CD4-positive, alpha-beta T cell treated with Interleukin-1 beta for 1 hour (primary cell): ENCODE measurements at places on chromosomes 7 and 10.
A peak's percentile ranks its signal among the peaks of the same experiment; 100 is the strongest.

GRCh38 chr7:140062528-140063299 is at the start of gene PARP12:
Gene PARP12 (minus strand): TSS chr7:140062951. CDS start chr7:140062847, 104 bp downstream.
- peak; percentile 90 for DNase-seq

GRCh38 chr7:5709347-5709950 is 72.0 kb downstream of the RNF216 start:
- DNase-seq, result no peak

DNA sequence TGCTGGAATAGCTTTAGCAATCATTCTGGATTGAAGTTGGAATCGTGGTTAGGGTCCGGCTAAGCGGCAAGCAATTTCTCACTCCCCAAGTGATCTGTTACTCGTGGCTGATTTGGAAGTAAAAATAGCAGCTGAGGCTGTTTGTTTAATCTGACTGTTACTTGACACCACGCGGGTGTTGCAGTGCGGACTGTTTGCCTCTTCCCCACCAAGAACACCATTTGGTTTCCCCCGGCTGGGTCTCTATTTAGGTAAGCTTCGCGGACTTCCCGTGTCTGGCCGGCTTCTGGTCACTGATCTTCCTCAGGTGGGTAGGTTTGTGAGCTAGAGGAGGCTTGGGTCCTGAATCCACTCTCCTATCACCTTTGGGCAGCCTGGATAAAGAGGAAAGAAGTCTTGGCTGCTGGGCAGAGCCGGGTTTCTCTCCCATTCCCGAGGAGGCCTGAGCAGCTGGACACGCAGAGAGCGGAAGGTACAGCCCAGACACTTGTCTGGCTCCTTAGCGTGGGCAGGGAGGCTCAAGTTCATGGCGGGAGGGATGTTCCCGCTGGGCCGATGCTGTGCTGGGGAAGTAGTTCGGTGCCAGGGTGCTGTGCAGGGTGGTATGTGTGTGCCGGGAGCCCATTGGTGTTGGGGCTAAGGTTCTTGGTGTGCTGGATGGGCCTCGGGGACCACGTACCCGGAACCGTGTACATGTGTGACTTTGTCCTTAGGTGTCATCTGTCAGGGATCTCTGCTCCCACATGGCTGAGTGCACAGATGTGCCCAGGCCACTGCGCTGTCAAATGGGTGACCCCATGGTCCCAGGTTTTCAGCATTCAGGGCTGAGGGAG is at the start of gene C10orf71:
C10orf71 (plus strand) TSS at position 188 of the 833 bp plus-strand sequence. CDS start 23,376 bp downstream, outside the sequence.
- DNase-seq, result no peak

- DNase-seq, result no peak
Measured at GRCh38 chr7:22140578-22140977, 194.9 kb upstream of the CDCA7L start.

GRCh38 chr7:42414028-42414427 is 177.0 kb upstream of the GLI3 start:
- DNase-seq, result no peak

GRCh38 chr7:103593691-103594090 is 147.7 kb upstream of the SLC26A5 start:
- no peak for DNase-seq

GRCh38 chr7:143391462-143392404 is 10.6 kb downstream of the ZYX start:
- DNase-seq, result no peak

DNA sequence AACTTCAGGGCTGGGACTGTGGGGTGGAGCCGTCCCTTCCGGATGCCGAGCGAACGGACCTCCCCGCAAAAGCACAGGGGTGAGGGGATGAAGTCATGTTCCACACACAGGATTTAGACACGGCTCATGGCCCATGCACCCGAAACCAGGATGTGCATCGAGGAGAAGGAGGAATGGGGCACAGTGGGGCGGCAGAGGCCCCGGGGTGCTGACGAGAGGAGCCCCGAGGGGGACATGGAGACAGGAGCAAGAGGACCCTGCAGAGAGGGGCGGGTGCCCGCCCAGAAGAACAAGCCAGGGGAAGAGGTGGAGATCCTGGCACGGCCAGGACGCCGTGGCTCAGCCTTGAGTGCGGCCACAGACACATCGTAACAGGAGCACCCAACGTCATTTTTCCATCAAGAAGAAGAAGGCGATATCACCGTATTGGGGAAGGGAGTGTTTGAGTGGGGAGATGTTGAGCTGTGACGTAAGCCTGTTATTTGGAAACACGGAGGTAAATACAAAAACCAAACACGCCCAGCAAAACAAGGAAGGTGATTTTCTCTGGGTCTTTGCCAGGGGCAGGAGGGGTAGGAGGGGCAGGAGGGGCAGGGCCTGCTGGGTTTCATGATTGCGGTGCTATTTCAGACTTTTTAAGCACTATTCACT is 25.3 kb upstream of the FOXL3 start:
- no peak for DNase-seq

- no peak for DNase-seq
Measured at GRCh38 chr10:80900661-80901060, 363.0 kb downstream of the SH2D4B start.

DNA sequence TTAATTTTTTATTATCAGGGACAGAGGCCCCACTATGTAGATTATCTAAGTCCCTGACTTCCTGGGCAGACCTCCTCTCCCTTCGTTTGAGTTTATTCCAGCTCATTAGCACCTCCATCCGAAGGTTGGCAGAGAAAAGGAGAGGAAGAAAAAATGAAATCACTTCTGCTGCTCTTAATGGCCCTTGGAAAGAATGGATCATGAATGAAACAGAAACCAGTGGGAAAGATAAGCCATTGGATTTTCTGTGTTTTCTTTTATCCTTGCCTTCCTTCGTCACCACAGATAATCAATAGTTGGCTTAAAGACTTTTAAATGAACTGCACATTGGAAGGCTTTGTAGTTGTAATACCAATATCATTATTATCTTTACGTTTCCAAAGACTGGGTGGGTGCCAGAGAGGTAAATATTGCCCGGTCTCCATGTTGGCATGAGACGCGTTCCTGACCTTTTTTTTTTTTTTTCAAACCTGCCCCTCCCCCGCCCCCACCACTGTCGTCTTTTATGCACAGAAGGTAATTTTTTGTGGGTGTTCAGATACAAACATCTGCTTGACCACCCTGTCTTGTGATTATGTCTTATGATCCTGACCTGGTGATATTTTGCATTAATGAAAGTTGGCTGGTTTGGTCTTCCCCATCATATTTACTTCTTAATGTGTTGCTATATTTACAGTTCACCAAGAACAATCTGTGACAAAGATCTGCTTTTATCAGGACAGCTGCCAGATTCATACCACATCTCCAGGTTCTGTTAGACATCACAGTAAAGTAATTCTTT is 116.8 kb downstream of the ARID5B start:
- no peak for DNase-seq

DNA sequence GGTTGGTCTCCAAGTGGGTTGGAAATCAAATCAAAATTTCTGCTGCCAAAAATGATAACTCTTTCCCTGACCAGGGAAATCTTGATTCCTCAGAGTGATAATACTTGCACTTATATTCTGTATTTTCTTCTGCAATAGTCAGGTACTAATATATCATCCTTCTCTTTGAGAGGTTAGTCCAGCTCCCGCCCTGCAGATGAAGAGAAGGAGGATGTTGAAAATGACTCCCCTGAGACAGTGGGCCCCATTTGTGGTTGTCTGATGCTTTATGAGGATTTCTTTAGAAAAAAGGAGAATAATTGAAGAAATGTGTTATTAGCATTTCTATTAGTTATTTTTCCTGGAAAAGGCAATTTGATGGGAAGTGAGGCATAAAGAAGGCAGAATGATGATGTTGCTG is 213.0 kb downstream of the SEC23IP start:
- no peak for DNase-seq

DNA sequence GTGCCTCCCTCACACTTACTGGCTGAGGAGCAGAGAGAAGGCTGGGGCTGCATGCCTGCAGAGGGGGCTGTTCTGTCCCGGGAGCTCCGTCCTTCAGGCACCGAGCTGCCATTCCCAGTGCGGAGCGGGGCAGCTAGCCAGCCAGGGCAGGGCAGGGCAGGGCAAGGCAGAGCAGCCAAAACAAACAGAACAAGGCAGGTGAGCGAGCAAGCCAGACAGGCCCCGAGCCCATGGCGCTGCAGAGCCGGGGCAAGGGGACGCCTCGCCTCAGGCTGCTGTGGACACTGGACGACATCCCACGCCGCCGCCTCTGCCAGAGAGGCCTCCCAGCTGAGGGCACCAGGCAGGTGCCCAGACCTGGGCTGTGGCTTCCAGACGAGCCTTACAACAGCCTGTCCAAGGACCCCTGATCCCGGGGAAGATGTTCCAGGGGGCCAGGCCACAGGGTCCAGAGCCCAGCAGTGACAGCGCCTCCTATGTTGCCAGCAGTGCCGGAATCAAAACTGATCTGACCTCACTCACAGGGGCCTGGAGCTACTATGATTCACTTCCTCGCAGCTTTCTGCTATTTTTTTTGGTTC is 8.2 kb upstream of the NDST2 start:
- DNase-seq, result no peak

GRCh38 chr10:3563298-3563697 is 221.7 kb downstream of the KLF6 start:
- DNase-seq, result no peak

- no peak for DNase-seq
Measured at GRCh38 chr7:1130021-1130990, 29.7 kb downstream of the ZFAND2A start.

DNA sequence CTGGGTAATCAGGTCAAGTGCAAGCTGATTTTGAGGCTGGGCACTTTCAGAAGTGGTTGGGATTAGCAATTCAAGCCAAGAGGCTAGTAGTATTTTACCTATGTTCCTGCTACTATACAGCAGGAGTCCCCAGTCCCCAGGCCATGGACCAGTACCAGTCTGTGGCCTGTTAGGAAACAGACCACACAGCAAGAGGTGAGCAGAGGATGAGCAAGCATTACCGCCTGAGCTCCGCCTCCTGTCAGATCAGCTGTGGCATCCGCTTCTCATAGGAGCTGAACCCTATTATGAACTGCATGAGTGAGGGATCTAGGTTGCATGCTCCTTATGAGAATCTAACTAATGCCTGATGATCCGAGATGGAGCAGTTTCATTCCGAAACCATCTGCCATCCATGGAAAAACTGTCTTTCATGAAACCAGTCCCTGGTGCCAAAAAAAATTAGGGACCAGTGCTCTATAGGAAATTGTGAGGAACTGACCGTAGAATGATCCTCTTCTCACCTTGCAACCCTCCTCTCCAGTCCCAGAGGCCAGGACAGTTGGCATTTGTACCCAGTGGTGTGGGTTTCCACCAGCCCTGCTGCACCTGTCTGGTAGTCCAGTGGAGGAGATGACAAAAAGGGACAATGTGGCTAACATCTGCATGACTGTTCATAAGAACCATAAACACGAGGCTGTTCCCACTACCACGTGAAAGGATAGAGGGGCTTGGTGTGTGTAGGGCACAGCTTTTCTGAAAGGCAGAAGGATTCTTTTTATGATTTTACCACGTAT is 172.5 kb downstream of the KIAA1217 start:
- no peak for DNase-seq

DNA sequence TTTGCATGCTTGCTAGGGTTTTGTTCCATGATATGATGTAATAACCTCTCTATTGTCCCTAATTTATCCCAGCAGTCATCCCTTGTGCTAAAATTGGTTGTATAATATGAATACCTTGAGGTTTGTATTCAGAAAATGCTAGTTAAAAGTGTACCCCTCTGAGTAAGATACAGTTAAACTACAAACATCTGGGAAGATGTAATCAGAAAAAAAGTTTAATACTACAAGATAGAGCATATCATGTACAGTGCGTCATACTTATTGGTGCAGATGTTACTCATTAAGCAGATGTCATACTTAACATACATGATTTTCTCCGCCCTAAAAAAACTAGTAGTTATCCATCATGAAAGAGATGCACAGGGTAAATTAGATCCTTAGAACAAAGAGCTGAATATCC is 336.1 kb upstream of the KCND2 start:
- DNase-seq, result no peak

DNA sequence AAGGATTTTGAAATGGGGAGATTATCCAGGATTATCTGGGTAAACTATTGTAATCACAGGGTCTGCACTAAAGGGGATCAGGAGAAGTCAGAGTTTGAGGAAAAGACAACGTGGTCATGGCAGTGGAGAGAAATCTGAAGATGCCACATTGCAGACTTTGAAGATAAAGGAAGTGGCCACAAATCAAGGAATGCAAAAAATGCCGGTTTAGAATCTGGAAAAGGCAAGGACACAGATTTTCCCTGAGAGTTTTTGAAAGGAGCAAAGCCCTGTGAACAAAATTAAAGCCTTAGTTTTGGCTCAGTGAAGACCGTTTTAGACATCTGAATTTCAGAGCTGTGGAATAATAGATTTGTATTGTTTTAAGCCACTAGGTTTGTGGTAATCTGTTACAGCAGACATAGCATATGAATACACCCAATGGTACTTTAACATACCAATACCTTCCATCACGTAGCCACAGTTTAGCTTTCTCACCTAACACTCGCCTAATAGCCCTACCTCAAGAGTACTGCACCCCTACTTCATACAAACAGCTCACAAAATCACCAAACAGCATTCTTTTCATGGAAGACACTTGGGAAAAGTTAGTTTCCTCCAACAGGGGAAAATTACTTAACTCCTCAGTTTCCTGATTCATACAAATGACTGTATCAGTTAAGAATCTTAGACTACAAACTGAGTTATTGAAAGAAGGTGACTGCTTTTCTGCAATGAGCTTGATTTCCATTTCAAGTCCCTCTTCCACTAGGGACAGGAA is 446.5 kb downstream of the INHBA start:
- no peak for DNase-seq

DNA sequence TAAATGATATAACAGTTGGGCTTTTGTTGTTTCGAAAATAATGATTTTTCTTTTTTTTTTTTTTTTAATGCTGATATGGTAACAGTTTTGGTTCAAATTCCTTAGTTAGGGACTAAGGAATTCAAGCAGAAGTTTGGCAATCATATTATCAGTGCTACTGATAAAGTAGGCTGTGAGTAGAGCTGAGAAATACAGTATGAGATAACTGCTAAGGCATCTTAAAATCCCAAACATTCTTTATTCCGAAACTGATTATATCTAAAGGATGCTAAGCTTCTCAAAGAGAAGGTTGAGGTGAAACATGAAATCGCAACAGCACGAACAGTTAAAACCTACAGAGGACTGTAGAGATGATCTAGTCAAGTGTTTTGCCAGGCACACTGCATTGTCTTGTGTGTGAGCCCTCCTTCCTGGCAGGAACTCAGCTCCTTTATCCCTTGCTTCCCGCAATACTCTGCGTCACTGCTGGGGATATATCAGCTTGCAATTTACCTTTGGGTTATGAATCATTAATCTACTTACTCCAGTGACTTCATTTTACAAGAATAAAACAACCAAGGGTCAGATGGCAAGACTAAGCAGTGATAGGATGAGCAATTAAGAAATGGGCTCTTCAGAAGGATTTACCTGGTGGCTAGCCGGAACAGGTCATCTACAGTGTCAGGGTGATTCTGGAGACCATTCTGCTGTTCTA is 36.7 kb downstream of the IRF5 start:
- DNase-seq, result no peak
